ENCODE measurements at places on chromosomes 5 and 9. TPM values are rescaled to one million over a fixed set of nuclear protein-coding genes. Genes with fewer than 3 reads are reported as not detected.

Gene STPG3
- not detected for total RNA-seq

Gene PKD2L2
- 1.1 TPM for total RNA-seq

Gene SCGB3A1
- not detected for total RNA-seq

Gene CEP120
- total RNA-seq: 10.3 TPM

Gene IL17B
- 0.35 TPM for total RNA-seq

Gene CCNI2
- total RNA-seq: not detected

Gene TIMD4
- not detected for total RNA-seq

Gene SPATA31A3
- not detected for total RNA-seq

Gene ENC1
- total RNA-seq: 5.5 TPM

Gene VLDLR
- 112 TPM for total RNA-seq

Gene FBXW11
- total RNA-seq: 63.2 TPM

Gene DRD1
- total RNA-seq: 0.10 TPM

Gene RAB3C
- 3.8 TPM for total RNA-seq

Gene ZNF79
- total RNA-seq: 5.5 TPM

Gene GRIA1
- total RNA-seq: 0.57 TPM

Gene NNT
- total RNA-seq: 550 TPM

Gene SOX30
- not detected for total RNA-seq

Gene PCSK5
- 13.6 TPM for total RNA-seq

Gene LHX2
- total RNA-seq: 0.20 TPM

Gene CDH9
- not detected for total RNA-seq

Gene ZNF883
- 7.0 TPM for total RNA-seq

Gene SLC25A2
- total RNA-seq: not detected

Gene SHISAL2B
- not detected for total RNA-seq

Gene SLC6A18
- not detected for total RNA-seq

Gene PCDHGB4
- total RNA-seq: 6.8 TPM

Gene TAF11L11
- total RNA-seq: not detected

Gene GPR150
- total RNA-seq: 0.17 TPM

Gene KCTD16
- total RNA-seq: 0.32 TPM

Gene PCDHGA12
- 15.5 TPM for total RNA-seq

Gene INSL4
- total RNA-seq: not detected

Gene GLRA1
- total RNA-seq: not detected

Gene FLT4
- total RNA-seq: 7.2 TPM

Gene B4GALT1
- 57.8 TPM for total RNA-seq

Gene LHX3
- total RNA-seq: not detected

Gene SARDH
- 0.70 TPM for total RNA-seq

Gene TNFSF15
- total RNA-seq: 1.4 TPM

Gene CDC20B
- total RNA-seq: not detected

Gene TPPP
- total RNA-seq: 31.2 TPM

Gene ANXA1
- 48.9 TPM for total RNA-seq

Gene SYNPO
- 584 TPM for total RNA-seq

Gene ORM2
- total RNA-seq: not detected

Gene LECT2
- total RNA-seq: not detected

Gene PCDHGA4
- total RNA-seq: 6.6 TPM

Gene RALGPS1
- total RNA-seq: 12.5 TPM

Gene CERT1
- total RNA-seq: 16.5 TPM

Gene ENTPD2
- total RNA-seq: 1.1 TPM

Gene ST6GALNAC4
- 41.7 TPM for total RNA-seq

Gene COL27A1
- 2.3 TPM for total RNA-seq

Gene PDGFRB
- 39.4 TPM for total RNA-seq

Gene PDE6A
- 0.23 TPM for total RNA-seq

Gene PROB1
- 40.4 TPM for total RNA-seq

Gene SLC4A9
- 0.18 TPM for total RNA-seq

Gene GHR
- total RNA-seq: 12.8 TPM

Gene PCDHB6
- total RNA-seq: 0.35 TPM

Gene TAF11L5
- total RNA-seq: not detected

Gene TNC
- total RNA-seq: 5.4 TPM

Gene HRH2
- 35.8 TPM for total RNA-seq

Gene PRDM12
- 0.14 TPM for total RNA-seq

Gene CCDC152
- 2.9 TPM for total RNA-seq

Measured in heart left ventricle (tissue), 16 donors.